ENCODE measurements at places on chromosomes 2 and 18. TPM values are rescaled to one million over a fixed set of nuclear protein-coding genes. Genes with fewer than 3 reads are reported as not detected.
A peak's percentile ranks its signal among the peaks of the same experiment; 100 is the strongest.

Gene RIT2
- not detected for total RNA-seq

Gene ERBB4
- 17.9 TPM for total RNA-seq

DNA sequence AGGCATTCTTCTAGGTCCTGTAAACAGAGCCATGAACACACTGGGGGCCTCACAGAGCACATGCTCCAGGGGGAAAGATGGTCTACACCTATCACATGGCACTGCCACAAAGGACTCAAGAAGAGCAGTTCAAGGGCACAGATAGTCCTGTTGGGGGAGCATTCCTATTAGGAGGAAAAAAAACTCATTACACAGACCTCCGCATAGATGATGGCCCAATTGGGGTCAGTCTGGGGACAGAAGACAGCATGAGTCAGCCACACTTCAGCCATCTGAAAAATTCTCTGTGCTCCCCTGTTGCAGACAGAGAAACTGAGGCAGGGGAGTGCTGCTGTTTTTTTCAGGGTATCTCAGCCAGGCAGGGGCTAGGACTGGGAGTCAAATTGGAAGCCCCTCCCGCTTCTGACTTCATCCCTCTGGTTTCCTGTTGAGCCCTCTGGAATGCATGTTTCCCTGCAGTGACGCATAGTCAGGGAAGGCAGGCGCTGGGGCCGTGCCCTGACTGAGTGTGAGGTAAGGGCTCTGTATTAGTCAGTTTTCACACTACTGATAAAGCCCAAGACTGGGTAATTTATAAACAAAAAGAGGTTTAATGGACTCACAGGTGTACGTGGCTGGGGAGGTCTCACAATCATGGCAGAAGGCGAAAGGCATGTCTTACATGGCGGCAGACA, 67.9 kb downstream of the RHOB start:
- no peak for DNase-seq

GRCh38 chr2:73078457-73079411, 7.2 kb upstream of the SFXN5 start:
- DNase-seq: no peak

Gene KLHL41
- 168 TPM for total RNA-seq

DNA sequence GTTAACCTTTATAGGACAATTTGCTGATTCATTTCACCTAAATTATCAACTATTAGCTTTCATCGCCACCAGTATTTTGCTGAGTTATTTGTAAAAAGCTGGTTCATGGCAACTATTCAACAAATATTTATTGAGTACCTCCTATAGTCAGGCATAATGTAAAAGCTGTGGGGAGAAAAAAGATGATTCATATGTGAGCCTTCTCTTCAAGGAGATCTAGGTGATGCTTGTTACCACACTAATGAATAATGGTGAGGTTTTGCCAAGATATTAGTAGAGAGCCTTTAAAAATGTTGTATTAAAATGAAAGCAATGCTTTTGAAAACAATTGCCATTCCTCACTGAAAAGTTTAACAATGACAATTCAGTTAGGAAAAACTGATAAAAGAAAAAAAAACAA, 187.8 kb downstream of the ANKRD44 start:
- DNase-seq: no peak

Gene KIF1A
- 1.6 TPM for total RNA-seq

Gene PLGLB2
- total RNA-seq: 1.7 TPM

Gene PRKAG3
- total RNA-seq: 0.12 TPM

- no peak for DNase-seq
Measured at GRCh38 chr2:5315512-5315911, 376.7 kb upstream of the SOX11 start.

DNA sequence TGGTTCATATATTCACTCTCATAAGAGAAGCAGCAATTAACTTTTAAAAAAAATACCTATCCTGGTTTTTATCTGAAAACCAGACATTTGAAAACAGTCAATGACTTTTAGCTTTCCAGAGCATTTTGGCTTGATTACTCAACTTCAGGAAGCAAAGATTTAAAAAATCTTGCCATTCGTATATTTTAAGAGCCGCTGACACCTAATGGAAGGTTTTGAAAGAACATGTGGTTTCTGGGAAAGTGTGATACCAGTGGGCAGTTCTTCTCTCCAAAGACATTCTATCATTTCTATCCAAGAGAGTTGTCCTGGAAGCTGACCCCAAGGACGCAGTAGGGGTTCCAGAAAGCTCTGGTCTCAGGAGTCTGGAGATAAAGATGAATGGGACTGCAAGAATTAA, 234.7 kb downstream of the TTC32 start:
- DNase-seq: no peak

DNA sequence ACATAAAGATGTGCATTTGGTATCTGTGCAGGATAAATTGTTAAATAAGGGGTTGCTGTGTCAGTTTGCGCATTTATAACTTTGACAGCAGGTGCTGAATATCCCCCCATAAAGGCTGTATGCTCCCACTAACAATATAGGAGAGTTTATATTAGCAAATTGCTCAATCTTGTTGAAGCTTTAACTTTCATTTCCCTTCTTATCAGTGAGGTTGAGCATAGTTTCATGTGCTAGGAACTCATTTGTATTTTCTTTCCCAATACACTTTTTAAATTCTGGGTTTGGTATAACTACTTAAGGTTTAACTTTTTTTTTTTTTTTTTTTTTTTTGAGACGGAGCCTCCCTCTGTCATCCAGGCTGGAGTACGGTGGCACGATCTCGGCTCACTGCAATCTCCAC, 89.0 kb downstream of the FAM117B start:
- DNase-seq: no peak

DNA sequence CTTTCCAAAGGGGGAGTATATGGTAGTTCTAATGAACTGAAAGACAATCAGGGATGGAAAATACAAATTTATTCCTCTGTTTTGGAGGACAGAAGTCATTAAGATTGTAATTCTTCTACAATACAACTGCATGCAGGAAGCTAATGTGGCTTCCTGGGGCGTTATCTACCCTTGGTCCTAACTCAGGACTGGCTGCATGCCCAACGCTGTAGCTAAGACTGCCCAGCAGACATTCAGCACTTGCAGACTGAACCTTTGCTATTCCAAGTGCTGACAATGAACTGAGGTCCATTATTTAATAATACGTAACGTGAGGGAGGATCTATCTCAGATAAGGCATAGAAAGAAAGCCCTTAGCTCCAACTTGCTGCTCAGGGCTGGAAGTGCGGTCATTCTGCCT, 53.2 kb downstream of the ZAP70 start:
- DNase-seq: peak; percentile 57

GRCh38 chr2:225531559-225531958, 132.0 kb downstream of the NYAP2 start:
- no peak for DNase-seq

Gene NAT8
- total RNA-seq: not detected

GRCh38 chr2:231524477-231525247, 5.6 kb downstream of the NMUR1 start:
- no peak for DNase-seq

GRCh38 chr2:42385225-42385624, 24.2 kb upstream of the COX7A2L start:
- DNase-seq: no peak

GRCh38 chr2:74689671-74690070, 35.6 kb downstream of the SEMA4F start:
- no peak for DNase-seq

Gene SYT4
- 1.9 TPM for total RNA-seq

- no peak for DNase-seq
Measured at GRCh38 chr18:73791081-73791480, 356.6 kb downstream of the FBXO15 start.

Gene PDE1A
- total RNA-seq: 16.9 TPM

Gene SCN9A
- 1.3 TPM for total RNA-seq

GRCh38 chr18:12765586-12765985, 62.7 kb downstream of the PSMG2 start:
- no peak for DNase-seq

Gene C2orf80
- total RNA-seq: not detected

Gene CPLX4
- not detected for total RNA-seq

Gene C2orf66
- total RNA-seq: not detected

Data from left ventricle myocardium superior (tissue), 1 donor.